ENCODE measurements at places on chromosomes 11 and 22.

GRCh38 chr22:37561212-37562048 is 1.1 kb downstream of the CDC42EP1 start:
- DNase-seq = peak; percentile 96

DNA sequence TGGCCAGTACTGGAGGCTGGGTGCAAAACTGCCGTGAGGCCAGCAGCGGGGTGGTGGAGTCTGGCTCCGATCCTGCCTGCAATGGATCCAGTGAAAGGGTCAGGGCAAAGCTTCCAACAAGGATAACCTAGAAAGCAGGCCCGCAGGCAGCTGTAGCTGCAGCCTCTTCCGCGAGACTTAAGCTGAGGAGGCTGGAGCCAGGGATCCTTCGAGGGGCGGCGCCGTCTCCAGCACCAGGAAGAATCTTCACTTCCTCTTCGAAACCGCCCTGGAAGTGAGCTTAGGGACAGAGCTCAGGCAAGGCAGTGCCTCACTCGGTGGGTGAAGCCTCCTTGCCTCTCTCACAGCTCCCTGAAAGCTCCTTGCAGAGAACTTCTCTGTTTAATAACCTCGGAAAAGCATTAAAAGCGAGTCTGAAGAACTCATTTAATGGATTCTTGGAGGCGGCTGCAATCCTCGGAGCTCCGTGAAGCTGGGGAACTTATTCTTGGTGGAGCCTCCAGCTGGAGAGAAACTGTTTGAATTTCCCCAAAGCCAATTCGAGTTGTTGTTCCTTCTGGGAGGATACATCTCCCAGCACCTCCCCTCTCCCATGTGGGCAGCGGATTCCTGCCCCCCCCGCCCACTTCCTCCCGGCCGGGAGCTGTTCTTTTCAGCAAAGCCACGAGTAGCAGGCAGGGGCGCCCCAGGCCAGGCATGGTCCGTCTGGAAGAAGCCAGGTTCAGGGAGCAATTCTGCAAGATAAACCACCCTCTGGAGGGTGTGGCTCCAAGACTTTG is 169.9 kb downstream of the CTTN start:
- peak; percentile 73 for DNase-seq

- DNase-seq = no peak
Observed at GRCh38 chr11:134226806-134227325, 2.4 kb downstream of the VPS26B start.

DNA sequence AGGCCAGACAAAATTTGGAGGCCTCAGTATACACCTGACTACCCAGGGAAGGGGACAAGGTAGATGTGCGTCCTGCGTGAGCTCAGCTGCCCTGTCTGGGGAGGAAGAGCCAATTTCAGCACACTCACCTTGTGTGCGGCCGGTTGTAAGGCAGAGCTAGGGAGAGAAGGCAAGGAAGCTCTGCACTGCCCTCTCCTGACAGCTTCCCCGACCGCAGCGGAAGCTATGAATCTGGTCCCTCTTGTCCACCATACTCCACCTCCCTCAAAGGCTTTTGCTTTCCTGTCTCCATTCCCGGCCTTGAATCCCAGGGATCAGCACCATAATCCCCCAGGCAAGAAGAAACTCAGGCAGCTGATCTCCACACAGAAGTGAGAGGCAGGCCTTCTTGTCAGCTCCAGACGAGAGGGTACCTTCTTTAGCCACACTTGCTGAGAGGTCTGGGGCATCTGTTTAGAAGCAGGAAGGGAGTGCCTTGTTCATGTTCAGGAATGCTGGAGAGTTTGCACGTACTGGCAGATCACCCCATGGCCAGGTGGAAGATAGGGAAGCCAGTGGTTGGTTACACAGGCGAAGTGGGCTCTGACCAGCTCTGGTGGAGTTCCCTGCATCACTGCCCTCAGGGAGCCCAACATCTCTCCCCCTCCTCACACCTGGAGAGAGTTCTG is 62.5 kb downstream of the FEZ1 start:
- DNase-seq = no peak

GRCh38 chr11:119798656-119799055 is 69.7 kb upstream of the NECTIN1 start:
- no peak for DNase-seq

All from right atrium auricular region (tissue), 2 donors.